ENCODE measurements at places on chromosomes 2 and 18. TPM values are rescaled to one million over a fixed set of nuclear protein-coding genes. Genes with fewer than 3 reads are reported as not detected.

CUL3 gene
- polyA plus RNA-seq, result 20.0 TPM

DNA sequence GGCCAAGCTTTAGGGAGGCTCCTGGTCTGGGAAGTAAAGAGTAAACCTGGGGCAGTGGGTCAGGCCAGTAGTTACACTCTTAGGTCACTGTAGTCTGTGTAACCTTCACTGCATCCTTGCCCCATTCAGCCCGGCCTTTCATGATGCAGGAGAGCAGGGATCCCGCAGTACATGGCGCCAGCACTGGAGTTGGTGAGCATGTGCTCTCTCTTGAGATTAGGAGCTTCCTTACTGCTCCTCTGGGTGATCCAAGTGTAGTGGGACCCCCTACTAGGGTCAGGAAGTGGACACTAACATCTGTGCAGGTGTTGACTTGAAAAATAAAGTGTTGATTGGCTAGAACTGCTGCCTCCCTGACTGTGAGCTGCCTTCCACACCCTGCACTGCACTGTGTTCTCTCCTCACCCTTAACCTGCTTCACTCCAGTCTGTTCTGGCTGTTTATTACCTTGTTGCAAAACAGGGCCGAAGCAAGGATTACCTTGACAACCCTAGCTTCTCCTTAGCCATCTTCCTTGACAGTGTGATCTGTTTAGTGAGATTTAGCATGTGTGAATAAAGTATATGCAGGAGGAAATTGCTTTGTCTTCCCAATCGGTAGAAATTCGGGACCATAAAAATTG is 5.2 kb downstream of the RETREG2 start:
- H3K27me3 ChIP-seq, result no peaks in the 10 kb centered on the region
- H3K4me1 ChIP-seq, result peaks cover 58% of the 10 kb centered on the region
- DNase-seq, result no peak
- no peak overlapping the region for H3K4me3 ChIP-seq
- no peak overlapping the region for H3K27ac ChIP-seq

GRCh38 chr2:71547616-71548285 is 94.4 kb downstream of the DYSF start:
- H3K4me1 ChIP-seq, result peaks cover 13% of the 10 kb centered on the region
- no peak overlapping the region for H3K27ac ChIP-seq
- H3K27me3 ChIP-seq, result peaks cover 4% of the 10 kb centered on the region
- H3K4me3 ChIP-seq, result no peak overlapping the region
- DNase-seq, result no peak

GRCh38 chr18:3340682-3341097 is 78.8 kb downstream of the MYL12B start:
- H3K4me3 ChIP-seq, result no peak overlapping the region
- H3K4me1 ChIP-seq, result no peaks in the 10 kb centered on the region
- DNase-seq, result no peak
- H3K36me3 ChIP-seq, result no peaks in the 10 kb centered on the region
- no peak overlapping the region for H3K27ac ChIP-seq

DNA sequence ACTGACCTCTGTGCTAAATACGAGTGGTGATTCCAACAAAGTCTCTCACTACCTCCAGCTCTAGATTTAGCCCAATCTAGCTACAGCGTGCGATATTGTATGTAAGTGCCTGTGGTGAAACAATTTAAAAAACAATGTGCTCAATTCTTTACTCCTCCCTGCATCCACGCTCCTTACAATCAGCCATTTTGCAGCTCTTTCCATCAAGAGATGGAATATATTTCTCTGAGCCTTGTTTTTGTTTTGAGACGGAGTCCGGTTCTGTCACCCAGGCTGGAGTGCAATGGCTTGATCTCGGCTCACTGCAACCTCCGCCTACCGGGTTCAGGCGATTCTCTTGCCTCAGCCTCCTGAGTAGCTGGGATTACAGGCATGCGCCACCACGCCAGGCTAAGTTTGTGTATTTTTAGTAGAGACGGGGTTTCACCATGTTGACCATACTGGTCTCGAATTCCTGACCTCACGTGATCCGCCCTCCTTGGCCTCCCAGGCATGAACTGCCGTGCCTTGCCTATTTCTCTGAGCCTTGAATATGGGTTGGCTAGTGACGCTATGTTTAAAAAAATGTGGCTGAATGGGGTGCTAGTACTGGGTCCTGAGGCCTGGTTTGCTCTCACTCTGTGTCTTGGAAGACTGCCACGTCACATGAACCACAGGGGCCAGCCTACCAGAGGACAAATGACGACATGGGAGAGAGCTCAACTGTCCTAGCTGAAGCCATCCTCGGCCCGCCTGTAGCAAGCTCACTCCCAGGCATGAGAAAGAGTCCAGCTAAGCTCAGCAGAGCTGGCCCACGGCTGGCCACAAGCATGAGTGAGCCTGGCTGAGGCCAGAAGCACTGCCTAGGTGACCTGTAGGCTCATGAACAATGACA is 14.8 kb downstream of the WDFY1 start:
- no peak for DNase-seq
- no peaks in the 10 kb centered on the region for H3K27me3 ChIP-seq
- H3K4me1 ChIP-seq, result peaks cover 59% of the 10 kb centered on the region
- H3K36me3 ChIP-seq, result no peaks in the 10 kb centered on the region
- H3K27ac ChIP-seq, result peak overlapping the region; percentile 59
- peak overlapping the region; percentile 45 for H3K4me3 ChIP-seq

DNA sequence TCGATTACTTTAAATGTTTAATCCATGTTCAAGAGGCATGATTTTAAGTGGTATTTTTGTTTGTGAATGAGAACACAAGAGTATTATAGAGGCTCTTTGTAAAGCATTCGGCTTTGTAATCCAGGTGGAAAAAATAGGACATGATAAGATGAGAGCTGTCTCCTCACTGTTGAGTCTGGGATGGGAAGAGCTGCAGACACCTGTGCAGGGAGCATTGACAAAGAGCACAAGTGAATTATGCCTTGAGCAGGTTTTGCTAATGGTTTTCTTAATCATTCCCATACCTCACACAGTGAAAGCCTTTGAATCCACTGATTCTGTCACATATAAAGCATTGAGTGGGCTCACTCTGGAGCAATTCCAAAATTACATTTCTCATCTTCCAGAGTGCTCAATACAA is 9.6 kb downstream of the COL6A3 start:
- no peaks in the 10 kb centered on the region for H3K36me3 ChIP-seq
- no peak overlapping the region for H3K4me3 ChIP-seq
- no peaks in the 10 kb centered on the region for H3K27me3 ChIP-seq
- H3K4me1 ChIP-seq, result no peaks in the 10 kb centered on the region
- no peak for DNase-seq

DNA sequence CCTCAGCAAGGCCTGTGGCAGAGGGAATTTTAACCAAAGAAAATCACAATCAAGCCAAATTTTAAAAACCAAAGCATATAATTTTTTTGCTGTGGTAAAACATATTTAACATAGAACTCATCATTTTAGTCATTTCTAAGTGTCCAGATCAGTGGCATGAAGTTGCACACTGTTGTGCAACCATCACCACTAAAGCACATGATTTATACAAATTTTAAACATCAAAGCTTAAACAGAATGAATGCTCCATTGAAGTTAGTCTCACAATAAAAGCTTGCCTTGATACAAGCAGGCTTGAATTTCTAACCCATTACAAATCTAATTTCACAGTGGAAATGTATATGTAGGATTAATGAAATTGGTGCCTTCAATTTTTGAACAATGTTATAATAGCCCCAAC is 31.2 kb downstream of the FTCDNL1 start:
- no peak for DNase-seq
- H3K4me1 ChIP-seq, result no peaks in the 10 kb centered on the region
- H3K4me3 ChIP-seq, result no peak overlapping the region
- H3K27ac ChIP-seq, result no peak overlapping the region
- H3K36me3 ChIP-seq, result no peaks in the 10 kb centered on the region
- H3K27me3 ChIP-seq, result no peaks in the 10 kb centered on the region

- no peaks in the 10 kb centered on the region for H3K36me3 ChIP-seq
- peaks cover 84% of the 10 kb centered on the region for H3K4me1 ChIP-seq
- H3K27me3 ChIP-seq, result no peaks in the 10 kb centered on the region
- no peak for DNase-seq
- peak overlapping the region; percentile 100 for H3K27ac ChIP-seq
- H3K4me3 ChIP-seq, result peak overlapping the region; percentile 97
Measured at GRCh38 chr2:70123051-70123828, 36.0 kb downstream of the PCBP1 start.

DNA sequence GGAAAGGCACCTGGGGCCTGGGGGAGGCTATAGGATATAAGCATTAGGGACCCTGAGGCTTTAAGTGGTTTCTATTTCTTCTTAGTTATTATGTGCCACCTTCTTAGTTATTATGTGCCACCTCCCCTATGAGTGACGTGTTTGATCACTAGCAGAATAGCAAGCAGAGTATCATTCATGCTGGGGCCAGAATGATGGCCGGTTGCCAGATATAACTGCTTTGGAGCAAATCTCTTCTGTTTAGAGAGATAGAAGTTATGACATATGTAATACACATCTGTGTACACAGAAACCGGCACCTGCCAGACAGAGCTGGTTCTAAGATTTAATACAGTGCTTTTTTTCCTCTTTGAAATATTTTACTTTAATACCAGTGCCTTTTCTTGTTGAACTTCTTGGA is 29.4 kb downstream of the LIPG start:
- H3K4me3 ChIP-seq, result no peak overlapping the region
- H3K27ac ChIP-seq, result no peak overlapping the region
- peaks cover 9% of the 10 kb centered on the region for H3K27me3 ChIP-seq

DNA sequence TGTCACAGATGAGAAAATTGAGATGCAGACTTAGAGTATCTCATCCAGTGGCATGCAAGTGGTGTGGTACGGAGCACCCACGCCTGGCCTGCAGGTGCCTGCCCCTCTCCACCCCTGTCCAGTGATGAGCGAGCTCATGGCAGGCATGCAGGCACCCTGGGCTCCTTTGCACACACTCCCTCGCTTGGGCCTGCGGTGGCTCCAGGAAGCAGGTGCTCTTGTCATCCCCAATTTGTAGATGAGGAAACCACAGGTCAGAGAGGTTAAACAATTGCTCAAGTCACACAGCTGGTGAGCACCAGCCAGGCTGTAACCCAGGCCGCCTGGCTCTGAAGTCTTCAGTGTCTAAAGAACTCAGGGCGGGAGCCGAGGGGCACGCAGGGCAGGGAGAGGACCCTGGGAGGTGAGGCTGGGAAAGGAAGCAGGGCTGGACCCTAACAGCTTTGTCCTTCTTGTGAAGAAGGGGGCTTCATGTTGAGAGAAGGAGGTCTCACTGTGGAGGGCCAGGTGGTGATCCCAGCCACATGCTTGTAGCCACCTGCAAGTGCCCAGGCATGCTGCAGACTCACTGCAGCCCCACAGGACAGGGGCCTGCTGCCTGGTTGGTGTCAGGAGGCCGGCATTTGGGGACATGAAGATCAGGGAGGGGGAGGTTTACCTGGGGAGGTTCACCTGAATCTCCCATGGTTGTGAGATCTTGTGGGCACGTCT is 166.2 kb downstream of the SH3RF3 start:
- no peak overlapping the region for H3K4me3 ChIP-seq
- no peaks in the 10 kb centered on the region for H3K27me3 ChIP-seq
- peaks cover 10% of the 10 kb centered on the region for H3K4me1 ChIP-seq
- no peak for DNase-seq

GRCh38 chr2:160477032-160477431 is 16.6 kb downstream of the RBMS1 start:
- DNase-seq, result no peak
- H3K27ac ChIP-seq, result no peak overlapping the region
- no peaks in the 10 kb centered on the region for H3K27me3 ChIP-seq
- peaks cover 51% of the 10 kb centered on the region for H3K4me1 ChIP-seq

ALPP gene
- not detected for polyA plus RNA-seq

DNA sequence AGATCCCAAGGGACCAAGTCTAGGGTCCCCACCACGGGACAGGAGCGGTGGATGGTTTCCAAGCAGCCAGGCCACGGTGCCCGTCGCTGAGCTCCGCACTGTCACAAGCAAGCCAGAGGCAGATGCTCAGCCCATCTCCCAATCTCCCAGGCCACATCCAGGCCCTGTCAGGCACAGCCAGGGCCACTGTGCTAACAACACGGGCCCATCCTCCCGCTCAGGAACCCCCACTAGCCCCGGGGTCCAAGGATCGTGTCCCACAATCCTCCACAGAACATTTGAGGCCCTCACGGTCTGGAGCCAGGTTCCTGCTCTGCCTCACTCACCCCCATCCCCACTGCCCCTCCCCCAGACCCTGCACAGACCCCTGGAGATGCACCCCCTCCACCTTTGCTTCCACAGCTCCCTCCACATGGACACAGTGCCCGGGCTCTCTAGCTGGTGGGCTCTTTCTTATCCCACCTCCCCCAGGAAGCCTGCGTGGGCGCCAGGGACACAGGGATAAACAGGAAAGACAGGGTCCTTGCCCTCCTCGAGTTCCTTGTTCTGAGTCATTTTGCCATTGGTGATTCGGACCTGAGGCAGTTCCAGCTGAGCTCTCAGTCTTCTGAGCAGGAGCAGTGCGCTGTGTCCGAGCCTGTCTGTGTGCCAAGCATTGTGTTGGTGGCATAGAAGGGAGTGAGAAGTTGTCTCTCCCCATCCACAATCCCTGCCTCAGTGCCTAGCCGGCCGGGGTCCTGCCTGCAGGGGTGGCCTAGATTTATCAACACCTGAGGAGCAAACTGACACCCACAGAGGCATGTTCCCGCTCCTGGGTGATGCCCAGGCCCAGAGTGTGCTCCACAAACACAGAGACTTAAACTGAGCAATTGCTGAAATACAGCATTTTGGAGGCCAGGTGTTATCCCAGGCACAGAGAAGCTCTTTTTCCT is 7.0 kb downstream of the CROCC2 start:
- H3K27me3 ChIP-seq, result peaks cover 25% of the 10 kb centered on the region
- DNase-seq, result no peak
- H3K27ac ChIP-seq, result no peak overlapping the region
- no peaks in the 10 kb centered on the region for H3K36me3 ChIP-seq
- no peak overlapping the region for H3K4me3 ChIP-seq

TRABD2A gene
- polyA plus RNA-seq, result 173 TPM

- H3K4me3 ChIP-seq, result no peak overlapping the region
- DNase-seq, result no peak
- H3K27ac ChIP-seq, result no peak overlapping the region
Measured at GRCh38 chr2:30665761-30666265, 141.4 kb downstream of the CAPN13 start.

DNA sequence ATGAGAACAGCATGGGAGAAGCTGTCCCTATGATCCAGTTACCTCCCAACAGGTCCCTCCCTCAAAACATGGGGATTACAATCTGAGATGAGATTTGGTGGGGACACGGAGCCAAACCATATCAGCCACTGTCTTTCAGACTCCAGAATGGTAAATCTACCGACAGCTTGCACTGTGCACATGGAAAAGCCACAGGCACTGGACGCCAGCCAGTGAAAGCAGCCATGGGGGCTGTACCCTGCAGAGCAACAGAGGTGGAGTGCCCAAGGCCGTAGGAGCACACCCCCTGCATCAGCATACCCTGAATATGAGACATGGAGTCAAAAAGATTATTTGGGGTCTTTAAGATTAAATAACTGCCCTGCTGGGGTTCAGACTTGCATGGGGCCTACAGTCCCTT is 218.4 kb downstream of the PDE1A start:
- no peak overlapping the region for H3K27ac ChIP-seq
- H3K27me3 ChIP-seq, result peaks cover 4% of the 10 kb centered on the region
- no peaks in the 10 kb centered on the region for H3K36me3 ChIP-seq

CSRNP3 gene
- polyA plus RNA-seq, result not detected
